ENCODE measurements at places on chromosomes 1 and 21.

- DNase-seq = no peak
Observed at GRCh38 chr1:145707183-145707867, at the start of gene PDZK1. TSS of gene PDZK1 (minus strand) at chr1:145707368. CDS start at chr1:145688021, 19,347 bp downstream.

GRCh38 chr1:119316870-119317416 is 51.6 kb upstream of the HAO2 start:
- DNase-seq = no peak

GRCh38 chr1:9275567-9276034 is 17.1 kb upstream of the SPSB1 start:
- no peak for DNase-seq

GRCh38 chr1:203451836-203452784 is 23.5 kb upstream of the PRELP start:
- no peak for DNase-seq

DNA sequence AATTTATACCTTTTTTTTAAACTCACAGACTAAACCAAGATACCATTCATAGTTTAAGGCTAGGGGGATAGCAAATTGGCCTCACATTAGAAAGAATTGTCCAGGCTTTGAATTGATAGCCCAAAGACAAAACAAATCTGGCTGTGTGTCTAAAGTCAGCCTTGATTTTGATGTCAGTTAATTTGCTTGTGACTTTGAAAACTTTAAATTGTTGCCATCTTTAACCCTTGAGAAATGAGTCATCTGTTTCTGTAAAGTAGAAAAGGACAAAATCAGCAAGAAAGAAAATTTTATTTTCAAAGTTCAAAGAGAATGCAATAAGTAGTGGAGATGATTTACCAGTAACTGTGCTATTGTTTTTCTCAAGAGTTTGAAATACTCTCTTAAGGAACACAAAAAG is 184.5 kb downstream of the RGS7 start:
- DNase-seq = no peak

GRCh38 chr1:201069636-201070035 is 42.6 kb downstream of the CACNA1S start:
- DNase-seq = no peak

GRCh38 chr21:41207401-41208375 is 39.7 kb downstream of the BACE2 start:
- DNase-seq = no peak

DNA sequence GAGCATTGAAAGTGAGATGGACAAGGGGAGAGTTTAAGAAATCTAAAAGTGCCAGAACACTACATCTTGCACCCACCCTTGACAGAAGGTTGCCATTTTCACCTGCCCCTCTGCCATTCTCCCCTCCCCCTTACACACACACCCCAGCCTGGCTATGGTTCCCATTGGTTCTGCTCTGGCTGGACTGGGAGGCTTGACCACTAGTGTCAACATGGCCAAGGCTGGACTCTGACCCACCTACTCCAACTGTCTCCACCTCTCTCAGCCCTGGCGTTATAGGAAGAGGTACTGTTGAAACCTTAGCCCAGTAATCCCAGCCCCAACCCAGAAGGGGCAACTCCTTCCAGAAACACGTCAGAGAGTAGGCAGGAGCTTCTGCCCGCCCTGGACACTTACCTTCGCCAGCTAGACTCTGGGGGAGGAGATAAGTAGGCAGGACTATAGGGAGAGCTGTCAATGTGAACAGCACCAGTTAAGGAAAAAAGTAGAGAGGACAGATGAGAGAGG is 4.5 kb downstream of the CRTC2 start:
- DNase-seq = no peak

DNA sequence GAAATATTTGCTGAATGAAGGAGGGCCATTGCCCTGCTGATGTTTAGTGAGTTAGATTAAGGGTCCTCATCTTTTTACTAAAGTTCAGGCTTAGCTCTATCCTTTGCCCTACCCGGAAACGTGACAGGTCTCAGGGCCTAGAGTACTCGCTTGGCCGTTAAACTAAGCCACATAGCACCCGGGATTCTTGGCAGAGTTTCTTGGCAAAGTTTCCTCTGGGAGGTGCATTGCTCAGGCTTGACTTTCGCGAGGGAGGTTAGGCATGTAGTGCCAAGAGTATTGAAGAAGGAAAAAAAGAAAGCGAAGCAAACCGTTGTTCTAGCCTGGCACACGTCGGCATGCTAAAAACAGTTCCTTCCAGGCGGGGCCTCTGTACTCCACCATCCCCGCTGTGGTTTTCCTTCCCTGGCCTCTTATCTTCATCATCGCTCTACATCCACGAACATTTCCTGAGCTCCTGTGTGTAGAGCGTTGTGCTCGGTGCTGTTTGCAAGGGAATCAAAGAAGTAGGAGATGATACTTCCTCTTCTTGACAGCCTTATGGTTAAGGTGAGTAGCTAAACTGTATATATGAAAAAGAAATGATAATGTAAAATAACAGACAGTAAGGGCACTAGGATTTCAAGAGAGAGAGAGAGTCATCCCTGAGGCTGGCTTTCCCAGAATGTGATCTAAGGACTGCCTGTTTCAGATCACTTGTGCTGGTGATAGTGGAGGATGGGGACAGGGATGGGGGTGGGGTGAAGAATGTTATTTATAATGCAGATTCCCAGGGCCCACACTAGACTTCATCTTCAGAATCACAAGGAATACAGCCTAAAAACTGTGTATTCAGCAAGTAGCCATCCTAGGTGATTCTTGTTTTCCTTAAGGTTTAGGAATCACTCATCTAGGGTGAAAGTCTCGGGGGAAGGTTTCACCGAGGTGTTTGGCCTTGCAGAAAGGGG is 18.8 kb downstream of the RNF220 start:
- DNase-seq = no peak

GRCh38 chr1:118338936-118339335 is 153.9 kb upstream of the SPAG17 start:
- no peak for DNase-seq

All from NCI-H748 treated with DMSO at 0.1 percent for 48 hours (cell line).